ENCODE measurements at places on chromosomes 7 and 10.

DNA sequence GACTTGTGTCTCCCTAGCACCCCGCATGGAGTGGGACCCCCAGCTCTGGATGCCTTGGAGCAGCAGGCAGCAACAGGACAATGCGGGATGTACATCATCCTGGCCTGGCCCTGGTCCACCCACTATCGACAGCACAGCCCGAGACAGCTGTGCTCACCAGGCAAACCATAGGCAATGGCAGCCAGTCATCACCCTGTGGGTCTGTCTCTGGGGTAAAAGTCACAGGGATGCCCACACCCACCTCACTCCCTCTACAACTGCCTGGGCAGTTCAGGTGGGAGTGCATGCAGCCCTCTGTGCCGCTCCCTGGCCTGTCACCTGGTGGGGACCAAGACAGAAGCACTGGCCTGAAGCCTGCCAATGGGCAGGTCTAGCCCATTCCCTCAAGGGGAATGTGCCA lies 147.8 kb downstream of the GRID1 start:
- DNase-seq = no peak

- DNase-seq = no peak
These were observed 120.4 kb downstream of the ZMIZ1 start for GRCh38 chr10:79189181-79189580.

- no peak for DNase-seq
These were observed 142.6 kb upstream of the NEBL start for GRCh38 chr10:21039721-21040120.

DNA sequence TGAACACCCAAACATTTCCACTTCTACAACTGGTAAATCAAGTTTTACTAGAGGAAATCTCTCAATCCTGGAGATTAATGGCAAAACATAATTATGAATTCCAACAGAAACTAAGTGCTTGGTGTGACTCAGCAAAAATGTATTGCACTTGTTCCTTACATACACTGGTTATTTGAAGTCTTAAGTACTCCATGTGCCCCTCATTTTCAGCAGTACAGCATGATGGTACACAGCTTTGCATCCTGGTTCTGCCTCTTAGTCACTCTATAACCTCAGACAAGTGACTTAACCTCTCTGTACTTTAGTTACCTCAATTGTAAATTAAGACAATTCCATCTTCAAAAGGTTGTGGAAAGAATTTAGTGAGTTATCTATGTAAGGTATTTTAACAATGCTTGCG lies 12.9 kb downstream of the SLC16A12 start:
- no peak for DNase-seq

DNA sequence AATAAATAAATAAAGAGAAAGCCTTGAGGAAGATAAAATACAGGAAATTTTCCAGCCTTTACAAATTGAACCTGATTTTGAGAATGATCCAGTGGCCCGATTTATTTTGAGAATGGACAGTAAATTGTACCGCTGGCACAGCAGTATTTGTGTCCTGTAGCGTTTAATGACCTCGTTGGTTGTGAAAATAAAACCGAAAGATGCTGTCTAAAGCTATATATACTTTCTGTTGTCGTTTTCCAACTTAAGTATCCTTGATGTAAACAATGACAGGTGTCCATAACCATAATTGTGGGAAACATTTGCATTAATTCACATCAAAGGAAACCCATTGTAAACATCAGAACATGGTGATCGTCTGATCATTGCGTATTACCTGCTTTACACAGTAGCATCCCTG lies 38.8 kb downstream of the TBXAS1 start:
- no peak for DNase-seq

DNA sequence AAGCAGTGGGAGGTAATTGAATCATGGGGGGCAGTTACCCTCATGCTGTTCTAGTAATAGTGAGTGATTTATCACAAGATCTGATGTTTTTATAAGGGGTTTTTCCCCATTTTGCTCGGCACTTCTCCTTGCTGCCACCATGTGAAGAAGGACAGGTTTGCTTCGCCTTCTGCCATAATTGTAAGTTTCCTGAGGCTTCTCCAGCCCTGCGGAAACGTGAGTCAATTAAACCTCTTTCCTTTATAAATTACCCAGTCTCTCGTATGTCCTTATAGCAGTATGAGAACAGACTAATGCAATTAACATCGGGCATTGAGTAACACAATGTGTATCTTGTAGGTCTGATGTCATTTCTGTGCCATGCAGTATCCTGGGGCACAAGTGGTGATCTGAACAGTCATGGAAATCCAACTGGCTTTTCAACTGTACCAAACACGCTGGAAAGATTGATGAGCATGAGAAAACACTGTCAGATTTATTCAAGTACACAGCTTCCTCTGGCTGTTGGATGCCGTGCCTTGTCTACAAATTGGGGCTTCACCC lies 208.6 kb upstream of the KIAA1217 start:
- DNase-seq = no peak

GRCh38 chr7:102417105-102417504 lies 16.3 kb upstream of the ORAI2 start:
- DNase-seq = no peak

DNA sequence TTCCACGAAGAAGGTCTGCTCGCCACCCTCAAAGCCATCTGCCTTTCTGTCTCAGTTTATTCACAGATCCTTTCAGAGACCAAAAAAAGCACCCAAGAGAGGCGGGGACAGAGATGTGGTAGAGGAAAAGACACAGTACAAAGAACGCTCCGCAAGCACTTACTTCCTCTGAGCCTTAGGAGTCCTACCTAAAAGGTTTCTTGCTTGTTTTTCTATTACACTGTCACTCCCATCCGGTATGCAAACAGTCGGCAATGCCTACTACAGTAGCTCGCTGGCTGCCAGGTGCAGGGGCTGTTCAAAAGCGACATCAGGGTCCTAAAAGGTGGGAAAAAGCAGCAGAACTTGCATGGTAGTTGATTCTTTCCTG lies 816 bp downstream of the TECPR1 start:
- no peak for DNase-seq

All from endothelial cell (in vitro differentiated cells).